Spinal cord (tissue), 10 donors: ENCODE measurements at places on chromosomes 12 and 14.

DNA sequence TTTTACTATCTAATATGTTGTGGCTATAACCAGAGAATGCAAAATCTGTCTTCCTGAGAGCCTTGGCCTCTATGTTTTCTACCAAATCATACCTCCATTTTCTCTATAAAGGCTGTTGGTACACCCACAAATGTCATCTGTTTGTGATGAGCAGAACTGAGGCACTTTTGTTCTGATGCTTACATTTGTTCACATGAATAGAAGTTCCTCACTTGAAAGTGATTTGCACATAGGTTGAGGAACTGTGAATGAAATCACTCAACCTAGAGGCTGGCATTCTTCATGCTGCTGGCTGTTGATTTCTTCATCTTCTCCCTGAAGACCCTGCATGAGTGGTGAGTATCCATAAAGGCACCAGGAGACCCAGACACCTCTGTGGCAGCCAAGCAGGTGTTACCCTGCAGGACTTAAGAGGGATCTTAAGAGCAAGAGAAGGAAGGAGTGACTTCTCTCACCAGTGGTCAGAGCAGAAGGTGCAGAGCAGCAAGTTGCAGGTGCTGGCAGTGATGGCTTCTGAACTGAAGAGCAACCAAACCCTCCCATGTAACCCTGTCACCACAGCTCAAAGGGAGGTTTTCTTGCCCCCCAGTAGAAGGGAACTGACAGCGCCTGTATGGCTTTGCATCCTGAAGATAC, 110.3 kb downstream of the HMGA2 start:
- no peak for DNase-seq

- no peak for DNase-seq
Observed at GRCh38 chr12:109767991-109768900, 54.6 kb downstream of the FAM222A start.

DNA sequence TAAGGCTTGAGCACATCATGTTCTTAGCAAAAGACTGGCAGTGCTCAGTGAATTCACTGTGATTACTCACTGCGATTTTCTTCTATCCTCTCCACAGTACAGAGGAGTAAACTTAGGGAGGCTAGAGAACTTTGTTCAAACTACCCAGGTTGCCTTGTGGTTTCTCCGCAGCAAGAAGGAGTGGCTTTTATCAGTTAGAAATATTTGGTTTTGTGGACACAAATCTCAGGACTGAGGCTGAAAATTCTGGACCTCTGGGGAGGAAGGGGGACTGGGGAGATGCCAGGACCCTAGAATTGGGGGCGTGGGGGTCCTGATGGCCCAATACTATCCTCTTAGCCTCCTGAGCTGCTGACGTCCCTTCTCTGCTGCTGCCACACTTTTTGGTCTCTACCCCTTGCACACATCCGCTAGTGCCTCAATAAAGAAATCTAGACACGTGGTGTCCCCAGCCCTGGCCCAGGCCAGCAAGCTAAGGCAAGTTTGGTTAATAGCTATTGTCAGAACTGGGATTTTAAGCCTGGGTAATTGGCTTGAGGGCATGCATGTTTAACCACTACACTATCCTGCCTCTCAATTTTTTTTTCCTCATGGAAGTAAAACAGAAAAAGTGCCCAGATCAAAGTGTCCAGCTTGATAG, 842 bp downstream of the OAS2 start:
- DNase-seq: no peak

- DNase-seq: no peak
Observed at GRCh38 chr12:75444429-75445136, 36.0 kb upstream of the GLIPR1 start.

- DNase-seq: no peak
Observed at GRCh38 chr14:31582286-31582691, 21.1 kb downstream of the NUBPL start.

DNA sequence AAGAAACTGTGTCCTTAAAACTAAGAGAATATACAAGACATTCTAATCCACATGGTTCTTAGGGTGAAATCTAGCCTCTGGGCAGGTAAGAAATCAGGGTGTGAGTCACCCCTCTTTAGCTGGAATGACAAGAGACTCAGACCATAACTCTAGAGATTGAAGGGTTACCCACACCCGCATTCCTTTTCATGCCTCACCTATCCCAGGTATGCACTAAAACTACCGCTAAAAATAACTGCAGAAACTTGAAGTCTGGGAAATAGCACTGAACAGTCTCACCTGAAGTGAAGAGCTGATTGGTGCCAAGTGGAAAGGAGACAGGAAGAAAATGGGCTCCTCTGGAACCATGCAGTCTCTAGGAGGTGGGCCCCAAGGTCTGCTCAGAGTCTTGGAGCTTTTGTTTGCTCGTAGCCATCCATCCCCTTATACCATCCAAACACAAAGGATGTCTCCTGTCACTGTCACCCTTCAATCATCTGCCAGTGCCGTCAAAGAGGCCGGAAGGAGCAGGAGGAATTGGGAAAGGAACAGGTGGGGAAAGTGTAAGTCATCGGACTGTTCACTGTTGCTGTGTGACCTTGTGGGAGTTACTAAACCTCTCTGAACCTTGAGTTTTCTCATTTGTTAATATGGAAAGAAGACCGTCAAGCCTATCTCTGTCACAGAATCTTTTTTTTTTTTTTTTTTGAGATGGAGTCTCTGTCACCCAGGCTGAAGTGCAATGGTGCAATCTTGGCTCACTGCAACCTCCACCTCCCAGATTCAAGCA, 22.4 kb downstream of the DDX47 start:
- DNase-seq: no peak

- no peak for DNase-seq
Observed at GRCh38 chr14:104036212-104036611, 49.3 kb upstream of the ASPG start.

- peak; percentile 97 for DNase-seq
Observed at GRCh38 chr12:7935590-7936581, at the start of gene SLC2A3. TSS of gene SLC2A3 (minus strand) at chr12:7936187. CDS start at chr12:7936034, 153 bp downstream.

DNA sequence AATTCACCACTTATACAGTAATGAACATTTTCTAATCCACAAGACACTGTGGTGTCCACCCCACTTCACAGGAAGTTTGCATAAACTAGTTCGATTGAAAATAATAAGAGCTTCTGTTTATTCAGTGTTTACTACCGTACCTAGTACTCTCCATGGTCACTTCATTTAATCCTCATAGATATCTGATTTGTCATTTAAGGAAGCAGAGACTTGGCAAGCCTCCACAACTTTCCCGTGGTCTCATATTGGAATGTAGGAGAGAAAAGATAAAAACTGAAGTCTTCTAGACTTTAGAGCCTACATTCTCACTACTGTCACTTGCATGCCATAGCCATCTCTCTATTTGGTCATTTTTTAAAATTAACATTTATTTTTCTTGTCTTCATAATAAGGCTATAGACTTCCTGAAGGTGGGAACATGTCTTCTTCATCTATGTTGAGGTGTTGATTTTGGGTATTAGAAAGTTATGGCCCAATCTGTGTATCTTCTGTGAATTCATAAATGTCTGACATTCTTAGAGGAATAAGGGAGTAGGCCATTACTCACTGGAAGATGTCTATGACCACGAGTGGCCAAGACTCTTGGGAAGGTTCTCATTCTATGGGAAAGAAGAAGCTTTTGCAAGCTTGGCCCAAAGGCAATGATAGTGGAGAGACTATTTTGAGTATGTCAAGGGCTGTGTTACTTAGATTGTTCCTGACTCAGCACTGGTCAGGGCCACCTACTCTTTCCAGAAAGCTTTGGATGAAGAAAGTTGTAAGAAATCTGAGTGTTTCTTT, 423.7 kb downstream of the LRIG3 start:
- no peak for DNase-seq

DNA sequence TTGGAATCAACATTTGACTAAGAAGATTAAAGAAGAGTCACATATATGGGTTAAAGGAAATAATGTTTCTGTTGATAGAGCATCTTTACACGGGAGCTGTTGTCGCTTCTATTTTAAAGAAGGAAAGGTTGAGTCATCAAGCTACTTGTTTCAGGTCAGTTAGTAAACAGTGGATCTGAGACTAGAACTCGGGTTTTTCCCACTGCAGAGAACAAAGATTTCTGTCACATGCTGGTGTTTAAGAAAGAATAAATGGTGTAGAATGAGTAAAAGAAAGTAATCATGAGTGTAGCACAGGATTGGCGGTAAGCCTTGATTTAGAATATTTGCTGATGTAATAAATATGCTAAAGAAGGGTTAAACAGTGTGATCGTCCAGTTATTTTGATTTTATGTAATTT, 455.5 kb downstream of the AEBP2 start:
- no peak for DNase-seq

DNA sequence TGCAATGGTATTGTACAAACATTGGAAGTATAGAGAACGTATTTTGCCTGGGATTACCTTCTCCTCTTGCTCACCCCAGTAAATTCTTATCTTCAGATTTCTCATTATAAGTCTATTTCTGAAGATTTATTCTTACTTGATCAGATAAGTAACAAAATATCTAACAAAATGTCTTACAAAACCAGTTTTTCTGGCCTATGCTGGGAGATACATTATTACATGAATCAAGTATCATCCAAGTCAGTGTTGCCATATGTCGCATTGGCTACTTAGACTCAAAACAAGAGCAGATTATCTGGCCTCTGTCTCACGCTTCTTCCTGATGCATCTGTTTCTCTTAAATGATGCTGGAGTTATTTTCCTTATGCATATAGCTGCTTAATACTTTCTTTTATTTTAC, 408.5 kb downstream of the CCER1 start:
- no peak for DNase-seq

- DNase-seq: no peak
Observed at GRCh38 chr14:51118993-51119392, 24.1 kb upstream of the TRIM9 start.

- no peak for DNase-seq
Observed at GRCh38 chr12:112325157-112325556, 57.1 kb downstream of the HECTD4 start.

DNA sequence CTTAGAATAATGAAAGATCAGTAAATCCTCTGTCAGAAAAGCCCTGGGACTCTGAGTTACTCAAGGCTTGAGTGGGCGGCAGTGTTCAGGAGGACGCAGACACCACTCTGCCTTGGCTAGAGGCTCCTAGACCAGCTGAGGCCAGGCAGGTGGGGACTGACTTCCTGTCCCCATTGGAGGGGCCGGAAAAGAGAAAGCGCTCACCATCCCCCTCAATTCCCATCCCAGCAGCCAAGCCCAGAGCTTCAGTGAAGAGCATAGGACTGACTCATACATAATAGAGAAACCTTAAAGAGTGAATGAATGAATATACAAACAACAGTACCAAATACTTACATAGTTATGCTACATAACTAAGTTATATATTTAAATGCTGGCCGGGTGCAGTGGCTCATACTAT, 62.0 kb downstream of the PLEKHG7 start:
- DNase-seq: no peak

- peak; percentile 46 for DNase-seq
Observed at GRCh38 chr12:32455607-32456071, 56.3 kb downstream of the FGD4 start.

DNA sequence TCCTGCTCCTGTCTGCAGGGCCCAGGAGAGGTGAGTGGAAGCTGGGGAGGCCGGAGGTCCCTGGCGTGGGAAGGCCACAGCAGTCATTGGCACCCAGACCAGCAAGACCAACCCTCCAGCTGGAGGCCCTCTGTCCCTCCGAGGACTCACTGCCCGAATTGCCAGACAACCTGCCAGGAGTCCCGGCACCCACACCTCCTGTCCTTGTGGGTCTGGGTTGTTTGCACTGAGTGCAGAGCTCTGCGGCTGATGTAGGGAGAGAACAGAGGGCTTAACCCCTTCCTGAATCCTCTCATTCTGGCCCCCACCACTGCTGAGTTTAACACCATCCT, 204.9 kb downstream of the KIF26A start:
- DNase-seq: no peak
